MV-4-11 (cell line): ENCODE measurements at places on chromosomes 16 and 17.

DNA sequence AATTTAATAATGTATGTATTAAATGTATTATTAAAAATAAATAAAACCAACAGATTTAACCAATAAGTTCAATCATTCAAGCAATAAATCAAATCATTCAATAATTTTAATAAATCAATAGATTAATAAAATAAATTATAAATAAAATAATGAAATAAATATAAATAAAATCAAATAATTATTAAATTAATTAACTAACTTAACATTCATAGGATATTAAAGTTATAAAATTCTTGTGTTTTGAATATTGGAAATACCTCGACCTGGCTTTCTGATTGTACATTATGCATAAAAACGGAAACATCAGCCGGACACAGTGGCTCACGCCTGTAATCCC, 182.2 kb downstream of the BANP start:
- DNase-seq: no peak

DNA sequence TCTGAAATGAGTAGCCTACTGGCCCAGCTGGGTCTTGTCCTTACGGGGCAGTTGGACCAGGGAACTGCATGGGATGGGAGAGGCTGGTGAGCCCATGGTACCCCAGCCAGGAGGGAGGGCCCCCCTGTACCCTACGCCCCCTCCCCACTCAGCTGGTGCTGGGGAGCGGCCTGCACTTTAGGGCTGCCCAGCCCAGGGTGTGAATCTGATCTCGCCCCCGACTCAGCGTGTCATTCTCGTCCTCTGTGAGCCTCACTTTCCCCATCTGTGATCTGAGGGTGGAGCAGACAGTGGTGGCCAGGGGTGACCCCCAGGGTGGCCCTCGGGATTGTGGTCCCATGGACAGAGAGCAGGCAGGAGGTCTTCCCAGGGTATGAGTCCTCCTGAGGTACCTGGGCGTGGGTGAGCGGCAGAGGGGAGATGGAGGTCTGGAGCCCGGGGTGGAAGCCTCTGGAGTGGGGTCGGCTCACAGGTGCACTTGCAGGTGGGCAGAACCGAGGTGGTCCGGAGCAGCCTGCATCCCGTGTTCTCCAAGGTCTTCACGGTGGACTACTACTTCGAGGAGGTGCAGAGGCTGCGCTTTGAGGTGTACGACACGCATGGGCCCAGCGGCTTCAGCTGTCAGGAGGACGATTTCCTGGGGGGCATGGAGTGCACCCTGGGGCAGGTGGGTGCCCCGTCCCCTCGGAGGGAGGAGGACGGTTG, 1.6 kb downstream of the CPNE7 start:
- no peak for DNase-seq

- no peak for DNase-seq
Observed at GRCh38 chr17:42563543-42563942, 1.6 kb downstream of the COASY start.

- no peak for DNase-seq
Observed at GRCh38 chr16:67893743-67894399, 817 bp downstream of the PSKH1 start.

- DNase-seq: peak; percentile 76
Observed at GRCh38 chr16:77890075-77890474, 101.7 kb downstream of the VAT1L start.

DNA sequence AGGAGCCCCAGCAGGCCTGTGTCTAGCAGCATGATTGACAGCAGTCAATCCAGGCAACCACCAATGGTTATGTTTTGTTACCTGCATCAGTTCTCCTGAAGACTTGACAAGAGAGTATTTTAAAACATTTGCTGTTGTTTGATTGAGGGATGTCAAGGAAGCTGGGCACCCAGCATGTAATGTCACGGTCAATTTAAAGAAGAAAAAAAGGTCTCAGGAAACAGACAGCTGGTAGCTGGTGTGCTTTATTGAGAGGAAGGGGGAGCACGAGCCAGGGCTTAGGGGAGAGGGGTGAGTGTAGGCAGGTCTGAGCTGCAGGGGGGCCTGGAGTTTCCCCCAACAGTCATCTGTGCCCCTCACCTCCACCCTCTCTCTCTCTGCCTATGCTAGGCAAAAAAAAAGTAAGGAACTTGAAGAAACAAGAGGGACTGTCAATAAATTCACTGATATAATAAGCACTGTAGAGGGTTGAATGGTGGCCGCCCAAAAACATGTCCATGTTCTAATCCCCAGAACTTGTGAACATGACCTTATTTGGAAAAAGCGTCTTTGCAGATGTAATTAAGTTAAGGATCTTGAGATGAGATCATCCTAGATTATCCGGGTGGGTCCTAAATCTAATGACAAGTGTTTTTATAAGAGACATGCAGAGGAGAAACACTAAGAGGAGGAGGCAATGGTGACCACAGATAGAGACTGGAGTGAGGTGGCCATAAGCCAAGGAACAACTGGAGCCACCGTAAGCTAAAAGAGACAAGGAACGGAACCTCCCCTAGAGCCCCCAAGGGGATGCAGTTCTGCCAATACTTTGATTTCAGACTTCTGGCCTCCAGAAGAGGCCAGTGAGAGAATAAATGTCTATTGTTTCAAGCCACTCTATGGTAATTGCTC, 14.5 kb downstream of the TSPOAP1 start:
- no peak for DNase-seq

- no peak for DNase-seq
Observed at GRCh38 chr16:61681124-61681523, 355.1 kb downstream of the CDH8 start.

DNA sequence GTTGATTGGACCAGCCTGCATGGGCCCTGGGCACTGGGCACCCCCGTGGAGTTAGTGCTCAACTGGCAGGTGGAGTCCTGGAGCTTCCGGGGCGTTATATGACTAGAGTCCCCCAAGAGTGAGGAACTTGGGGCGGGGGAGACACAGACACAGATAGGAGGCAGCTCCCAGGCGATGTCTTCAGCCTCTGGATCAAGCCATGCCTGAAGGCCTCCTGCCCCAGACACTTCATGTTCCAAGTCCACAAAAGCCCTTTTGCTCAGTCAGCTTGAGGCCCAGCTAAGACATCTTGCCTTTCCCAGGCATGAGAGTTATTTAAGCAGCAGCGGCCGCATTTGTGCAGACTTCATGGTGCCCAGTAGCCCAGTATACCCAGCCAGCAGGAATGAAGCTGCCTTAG, 136.6 kb upstream of the CIBAR2 start:
- no peak for DNase-seq

DNA sequence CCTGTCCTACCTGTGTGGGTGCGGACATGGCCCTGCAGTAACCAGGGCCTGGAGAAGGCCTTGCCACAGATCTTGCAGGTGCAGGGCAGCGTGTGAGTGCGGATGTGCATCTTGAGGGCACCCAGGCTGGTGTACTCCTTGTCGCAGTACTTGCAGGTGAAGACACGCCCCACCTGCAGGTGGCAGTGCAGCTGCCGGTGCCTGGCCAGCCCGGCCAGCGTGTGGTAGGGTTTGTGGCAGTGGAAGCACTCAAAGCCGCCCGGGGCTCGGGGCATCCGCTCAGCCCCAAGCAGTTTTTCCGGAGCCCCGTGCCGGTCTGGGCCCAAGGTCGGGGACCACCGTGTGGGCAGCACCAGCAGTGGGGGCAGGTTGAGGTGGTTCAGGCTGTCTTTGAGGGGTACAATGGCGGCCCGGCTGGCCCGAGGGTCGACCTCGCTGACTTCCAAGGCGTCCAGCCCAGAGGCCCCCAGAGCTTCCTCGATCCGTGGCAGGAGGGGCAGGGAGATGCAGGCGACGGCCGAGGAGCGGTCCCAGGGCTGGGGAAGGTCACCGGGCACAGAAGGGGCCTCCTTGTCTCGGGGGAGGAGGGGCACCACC, 5.1 kb downstream of the SNAI3 start:
- DNase-seq: no peak

- no peak for DNase-seq
Observed at GRCh38 chr16:88868974-88869672, 2.7 kb upstream of the PABPN1L start.

GRCh38 chr17:55768936-55769624, 18.2 kb downstream of the PCTP start:
- no peak for DNase-seq

DNA sequence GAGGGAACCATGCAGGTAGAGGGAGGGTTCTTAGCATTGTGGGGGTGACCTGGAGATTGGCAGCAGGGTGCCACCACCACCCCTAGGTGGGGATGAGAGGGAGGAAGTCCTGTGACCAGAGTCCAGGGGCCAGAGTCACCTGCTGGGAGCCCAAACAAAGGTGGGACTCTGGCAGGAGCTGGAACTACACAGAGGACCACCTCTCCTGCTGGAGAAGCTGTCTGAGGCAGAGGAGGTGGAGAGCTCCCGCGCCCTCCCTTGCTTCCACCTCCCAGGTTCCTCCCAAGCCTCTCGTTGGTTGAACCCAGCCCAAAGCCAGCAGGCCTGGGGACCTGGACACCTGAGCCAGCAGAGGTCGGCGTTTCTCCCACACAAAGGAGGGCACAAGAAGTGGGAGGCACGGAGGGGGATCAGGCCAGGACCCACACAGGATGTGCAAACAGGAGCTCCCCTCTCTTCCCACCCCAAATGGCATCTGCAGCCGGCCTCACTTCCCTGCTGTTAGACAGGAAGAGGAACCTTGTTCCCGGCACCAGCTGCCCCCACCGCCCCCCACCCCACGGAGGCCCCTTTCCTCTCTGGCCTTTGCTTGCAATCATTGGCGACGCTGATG, 154.6 kb downstream of the SEC14L1 start:
- no peak for DNase-seq

DNA sequence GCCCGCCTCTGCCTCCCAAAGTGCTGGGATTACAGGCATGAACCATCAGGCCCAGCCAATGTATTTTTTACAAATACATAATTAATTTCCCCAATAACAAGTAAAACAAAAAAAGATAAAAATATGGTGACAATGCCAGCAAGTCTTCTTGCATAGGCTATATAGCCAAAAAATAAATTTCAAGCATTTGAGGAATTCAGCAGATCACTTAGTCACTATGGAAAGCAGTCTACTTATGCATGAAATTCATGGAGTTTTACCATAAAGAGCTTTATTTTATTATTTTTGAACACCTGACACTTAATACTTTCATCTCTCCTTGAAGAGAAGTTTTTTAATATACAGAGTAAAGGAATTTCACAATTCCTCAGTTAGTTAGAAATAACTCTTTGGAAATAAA, 56.4 kb downstream of the BRIP1 start:
- no peak for DNase-seq
